Neural progenitor cell (in vitro differentiated cells): ENCODE measurements at places on chromosomes 6 and 20.

GRCh38 chr6:112503091-112503596 lies 156.0 kb downstream of the RFPL4B start:
- peak; percentile 90 for DNase-seq

- DNase-seq: no peak
Observed at GRCh38 chr20:14049111-14049510, 53.8 kb downstream of the MACROD2 start.

GRCh38 chr20:51470907-51471411 lies 71.6 kb downstream of the NFATC2 start:
- DNase-seq: no peak

DNA sequence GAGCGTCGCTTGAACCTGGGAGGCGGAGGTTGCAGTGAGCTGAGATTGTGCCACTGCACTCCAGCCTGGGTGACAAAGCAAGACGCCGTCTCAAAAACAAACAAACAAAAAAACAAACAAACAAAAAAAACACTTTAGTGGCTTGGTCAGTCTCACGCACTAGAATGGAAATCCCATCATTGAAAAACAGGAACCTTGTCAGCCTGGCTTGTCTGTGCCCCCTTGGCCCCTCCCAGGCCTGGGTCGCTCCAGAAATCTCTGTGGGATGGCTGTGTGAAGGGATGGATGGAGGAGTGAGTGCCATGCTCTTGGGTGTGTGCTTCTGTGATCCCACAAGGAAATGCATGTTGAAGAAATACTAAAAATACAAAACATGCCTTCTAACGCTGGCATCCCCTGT lies 20.9 kb upstream of the NAA20 start:
- no peak for DNase-seq

DNA sequence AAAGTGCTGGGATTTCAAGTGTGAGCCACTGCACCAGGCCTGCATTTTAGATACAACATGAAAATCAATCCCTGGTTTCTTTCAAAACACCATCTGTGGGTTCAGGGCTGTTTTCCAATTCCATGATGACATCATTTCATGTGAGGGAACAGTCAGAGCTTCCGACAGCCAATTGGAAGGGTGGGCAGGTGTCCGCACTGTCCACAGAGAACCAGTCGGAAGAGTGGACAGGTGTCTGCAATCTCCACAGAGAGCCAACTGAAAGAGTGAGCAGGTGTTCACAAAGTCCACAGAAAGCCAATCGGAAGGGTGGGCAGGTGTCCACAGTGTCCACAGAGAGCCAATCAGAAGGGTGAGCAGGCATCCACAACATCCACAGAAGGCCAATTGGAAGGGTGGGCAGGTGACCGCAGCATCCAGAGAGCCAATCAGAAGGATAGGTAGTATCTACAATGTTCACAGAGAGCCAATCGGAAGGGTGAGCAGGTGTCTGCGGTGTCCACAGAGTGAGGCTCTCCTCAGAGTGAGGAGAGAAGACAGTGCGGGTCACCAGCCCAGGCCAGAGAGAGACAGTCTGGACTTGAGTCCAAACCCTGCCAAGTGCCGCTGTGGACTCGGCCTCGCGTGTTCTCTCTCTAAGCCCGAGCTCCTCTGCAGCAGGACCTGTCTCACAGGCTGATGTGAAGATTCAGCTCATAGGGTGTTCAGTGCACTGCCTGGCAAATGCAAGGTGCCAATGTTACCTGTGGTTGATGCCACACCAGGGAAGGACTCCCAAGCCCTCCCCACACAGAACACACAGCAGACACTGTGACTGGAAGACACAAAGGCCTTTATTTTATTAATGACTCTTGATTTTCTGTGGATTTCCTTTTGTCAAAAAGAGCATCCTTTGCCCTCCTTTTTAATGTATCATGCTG lies 57.3 kb downstream of the DLL1 start:
- DNase-seq: no peak

DNA sequence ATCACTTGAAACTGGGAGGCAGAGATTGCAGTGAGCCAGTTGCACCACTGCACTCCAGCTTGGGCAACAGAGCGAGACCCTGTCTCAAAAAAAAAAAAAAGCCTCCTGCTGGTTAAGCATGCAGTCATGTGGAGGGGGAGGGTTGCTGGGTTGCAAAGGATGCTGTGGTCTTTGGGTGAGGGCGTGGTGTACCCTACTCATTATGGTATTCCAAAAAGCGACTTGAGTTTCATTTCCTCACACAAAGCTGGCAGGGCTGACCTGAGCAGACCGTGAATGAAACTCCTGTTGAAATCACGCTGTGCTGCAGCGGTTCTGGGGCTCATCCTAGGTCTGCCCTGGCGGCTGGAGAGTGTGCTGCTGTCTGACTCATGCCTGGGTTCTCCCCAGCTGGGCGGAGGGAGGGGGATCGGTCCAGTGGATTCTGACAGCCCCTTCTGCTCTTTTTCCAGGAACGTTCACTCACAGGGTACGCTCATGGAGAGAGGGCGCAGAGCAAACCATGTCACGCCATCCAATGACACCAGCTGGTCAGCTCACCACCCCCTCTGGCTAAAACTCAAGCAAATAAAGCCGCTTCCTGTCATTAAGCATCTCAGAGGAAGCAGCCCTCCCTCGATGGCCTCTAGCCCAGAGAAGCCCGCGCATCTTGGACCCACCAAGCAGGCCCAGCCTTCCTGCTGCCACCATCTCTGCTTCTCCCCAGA lies 166.2 kb downstream of the SCML4 start:
- DNase-seq: no peak

GRCh38 chr6:98477231-98477630 lies 357.1 kb upstream of the POU3F2 start:
- no peak for DNase-seq

- peak; percentile 96 for DNase-seq
Observed at GRCh38 chr20:1946762-1947534, 46.9 kb downstream of the PDYN start.

- no peak for DNase-seq
Observed at GRCh38 chr6:85192186-85192585, 257.7 kb upstream of the NT5E start.

DNA sequence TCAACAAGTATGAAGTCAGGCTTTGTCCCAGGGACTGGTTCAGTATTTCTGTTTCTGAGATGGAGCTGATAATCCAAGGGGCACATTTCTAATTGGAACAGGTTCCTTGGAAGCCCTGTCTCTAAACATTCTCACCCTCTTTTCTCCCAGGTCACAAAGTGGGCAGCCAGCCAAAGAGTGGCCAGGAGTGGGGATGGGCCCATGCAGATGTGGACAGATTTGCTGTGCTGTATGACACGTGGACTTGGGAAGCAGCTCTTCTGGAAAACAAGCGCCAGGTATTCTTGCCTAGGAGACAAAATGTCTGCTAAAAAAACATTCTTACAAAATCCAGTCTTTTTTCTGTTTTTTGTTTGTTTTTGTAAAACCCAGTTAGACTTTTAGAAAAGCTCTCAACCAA lies 140.2 kb downstream of the CD164 start:
- no peak for DNase-seq

DNA sequence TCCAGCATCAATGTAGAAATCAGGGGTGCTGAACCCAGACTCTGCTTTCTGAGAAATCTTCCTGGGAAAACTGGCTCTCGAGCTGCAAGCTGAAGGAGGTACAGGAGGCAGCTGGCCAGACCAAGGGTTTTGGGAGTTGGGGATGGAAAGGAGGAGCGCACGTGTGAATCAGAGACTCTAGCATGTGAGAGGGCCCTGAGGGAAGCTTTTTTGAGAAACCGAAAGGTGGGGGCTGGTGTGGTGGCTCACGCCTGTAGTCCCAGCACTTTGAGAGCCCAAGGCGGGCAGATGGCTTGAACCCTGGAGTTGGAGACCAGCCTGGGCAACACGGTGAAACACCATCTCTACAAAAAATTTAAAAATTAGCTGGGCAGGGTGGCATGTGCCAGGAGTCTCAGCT lies 37.1 kb upstream of the EEF1E1 start:
- no peak for DNase-seq

DNA sequence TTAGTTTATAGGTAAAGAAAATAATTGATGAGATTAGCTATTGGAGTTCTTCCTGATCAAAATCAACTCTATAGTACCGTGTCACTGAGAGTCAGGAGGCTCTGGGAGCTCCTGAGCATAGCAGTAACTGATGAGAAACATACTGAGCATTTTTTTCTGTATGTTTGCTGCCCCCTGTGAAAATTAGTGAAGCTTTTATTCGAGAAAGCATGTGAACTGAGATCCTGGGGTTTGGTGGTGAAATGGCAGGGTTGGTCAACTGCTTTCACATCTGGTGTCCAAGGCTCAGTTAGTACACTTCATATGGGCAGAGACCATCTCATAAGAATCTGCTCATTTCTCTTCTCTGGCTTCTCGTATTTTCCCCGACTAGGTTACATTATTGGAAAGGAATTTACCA lies 4.1 kb upstream of the ABT1 start:
- no peak for DNase-seq

DNA sequence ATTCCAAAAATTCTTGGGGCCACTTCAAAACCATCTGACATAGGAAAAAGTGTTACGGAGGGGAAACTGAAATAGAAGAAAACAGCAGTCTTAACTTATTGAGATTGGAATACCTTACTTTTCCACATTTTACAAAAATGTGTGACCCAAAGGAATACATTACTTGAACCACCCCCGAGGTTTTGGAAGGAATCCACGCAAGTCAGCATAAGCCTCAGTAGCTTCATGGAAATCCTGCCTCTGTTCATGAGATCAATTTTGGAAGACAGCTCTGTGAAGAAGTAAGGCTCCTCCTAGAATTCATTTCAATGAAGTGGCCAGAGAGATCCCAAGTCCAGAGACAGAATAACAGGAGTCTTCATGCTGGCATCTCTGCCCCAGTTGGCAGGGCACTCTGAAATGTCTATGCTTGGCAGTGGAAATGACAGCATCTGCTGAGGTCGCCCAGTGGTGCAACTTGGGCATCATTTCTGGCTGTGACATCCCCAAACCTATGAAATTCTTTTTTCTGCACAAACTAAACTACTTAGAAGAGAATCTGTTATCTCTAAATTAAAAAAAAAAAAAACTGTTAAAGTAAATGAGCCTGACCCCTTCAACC lies 132.5 kb downstream of the EPM2A start:
- DNase-seq: no peak

- DNase-seq: no peak
Observed at GRCh38 chr6:163793011-163793983, 378.8 kb downstream of the QKI start.

DNA sequence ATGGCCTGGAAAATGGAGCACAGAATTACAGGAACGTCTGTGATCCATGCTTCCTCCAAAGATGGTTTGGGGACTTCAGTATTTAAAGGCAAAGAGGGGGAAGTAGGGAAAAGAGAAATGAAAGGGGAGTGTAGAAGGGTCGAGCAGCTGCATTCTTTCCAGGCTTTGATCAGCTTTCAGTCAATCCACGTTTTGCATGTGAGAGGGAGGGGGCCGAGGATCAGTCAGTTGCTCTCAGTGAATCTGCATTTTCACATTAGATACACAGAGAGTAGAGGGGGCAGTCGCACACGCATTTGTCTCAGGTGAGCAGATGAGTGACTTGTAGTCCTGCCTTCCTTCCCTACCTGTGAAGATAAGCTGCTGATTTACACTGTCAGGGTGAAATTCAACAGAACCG lies 78.8 kb downstream of the FOXF2 start:
- peak; percentile 31 for DNase-seq

- peak; percentile 67 for DNase-seq
Observed at GRCh38 chr6:35044145-35044745, 96.9 kb downstream of the TCP11 start.

GRCh38 chr6:46815130-46815529 lies 21.9 kb downstream of the MEP1A start:
- no peak for DNase-seq

- DNase-seq: no peak
Observed at GRCh38 chr6:12584631-12585405, 131.7 kb upstream of the PHACTR1 start.

DNA sequence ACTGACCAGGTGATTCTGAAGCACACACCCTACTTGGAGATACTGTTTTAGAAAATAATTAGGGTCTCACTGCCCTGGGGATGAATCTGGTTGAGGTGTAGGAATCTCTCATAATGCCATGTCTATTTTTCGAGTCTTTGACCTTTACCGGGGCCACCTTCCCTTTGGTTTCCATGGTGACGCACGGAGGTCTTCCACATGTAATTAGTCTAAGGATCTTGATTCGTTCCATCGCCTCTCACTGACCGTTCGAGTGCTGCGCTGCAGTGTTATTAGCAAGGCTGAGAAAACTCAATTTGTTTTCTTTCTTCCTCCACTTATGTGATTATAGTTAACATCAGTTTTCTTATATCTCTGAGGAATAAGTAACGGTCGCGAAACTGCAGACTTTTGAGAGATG lies 144.3 kb upstream of the SPACA1 start:
- DNase-seq: peak; percentile 9

DNA sequence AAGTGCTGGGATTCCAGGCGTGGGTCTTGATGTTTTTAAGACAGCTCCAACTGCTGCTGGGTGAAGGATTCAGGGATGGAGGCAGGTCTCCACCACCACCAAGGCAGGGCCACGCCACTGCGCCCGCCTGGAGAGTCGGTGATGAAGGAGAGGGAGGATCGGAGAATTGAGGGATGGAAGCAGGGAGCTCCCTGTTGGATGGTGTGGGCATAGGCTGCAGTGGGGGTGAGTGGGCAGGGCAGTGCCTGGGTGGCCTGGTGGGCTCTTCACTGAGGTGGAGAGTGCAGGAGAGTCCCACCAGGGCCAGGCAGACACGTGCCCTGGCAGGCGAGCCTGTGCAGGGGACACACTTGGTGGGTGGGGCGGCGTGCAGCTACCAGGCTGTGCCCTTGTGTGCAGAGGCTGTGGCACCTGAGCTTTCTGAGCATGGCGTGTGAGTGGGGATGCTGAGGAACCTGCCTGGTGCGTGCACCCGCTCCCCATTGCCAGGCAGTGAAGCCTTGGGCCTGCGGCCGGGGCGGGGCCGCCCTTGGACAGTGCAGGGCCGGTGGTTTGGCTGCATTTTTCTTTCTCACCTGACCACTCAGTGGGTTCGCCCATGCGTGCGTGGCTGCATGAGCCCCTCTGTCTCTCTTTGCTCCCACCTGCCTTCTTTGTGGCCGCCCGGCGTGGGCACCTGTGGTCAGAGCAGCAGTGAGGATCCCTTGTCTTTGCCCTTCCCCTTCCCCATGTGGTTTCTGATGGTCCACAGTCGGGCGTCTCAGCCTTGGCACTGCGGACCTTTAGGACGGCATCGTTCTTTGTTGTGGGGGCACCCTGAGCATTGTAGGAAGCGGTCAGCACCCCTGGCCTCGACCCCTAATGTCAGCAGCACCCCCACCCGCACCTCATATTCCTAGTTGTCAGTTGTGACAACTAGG lies 11.3 kb downstream of the RBM38 start:
- no peak for DNase-seq

DNA sequence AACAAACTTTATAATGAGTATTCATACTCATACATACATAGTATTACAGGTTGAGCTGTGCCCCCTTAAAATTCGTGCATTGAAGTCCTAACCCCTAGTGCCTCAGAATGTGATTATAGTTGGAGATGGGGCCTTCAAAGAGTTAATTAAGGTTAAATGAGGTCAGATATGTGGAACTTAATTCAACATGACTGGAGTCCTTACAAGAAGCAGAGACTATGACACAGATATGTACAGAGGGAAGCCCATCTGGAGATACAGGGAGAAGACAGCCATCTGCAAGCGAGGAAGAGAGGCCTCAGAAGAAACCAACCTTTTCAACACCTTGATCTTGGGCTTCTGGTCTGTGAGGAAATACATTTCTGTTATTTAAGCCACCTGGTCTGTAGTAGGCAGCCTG lies 536.1 kb upstream of the AGPAT4 start:
- no peak for DNase-seq
